Ammon's horn (tissue), 1 donor: ENCODE measurements at places on chromosomes 1 and 21.

- peak; percentile 40 for DNase-seq
These were observed 27.5 kb upstream of the MYSM1 start for GRCh38 chr1:58727364-58727763.

GRCh38 chr1:178328728-178329127 lies 168.0 kb downstream of the CLEC20A start:
- no peak for DNase-seq

DNA sequence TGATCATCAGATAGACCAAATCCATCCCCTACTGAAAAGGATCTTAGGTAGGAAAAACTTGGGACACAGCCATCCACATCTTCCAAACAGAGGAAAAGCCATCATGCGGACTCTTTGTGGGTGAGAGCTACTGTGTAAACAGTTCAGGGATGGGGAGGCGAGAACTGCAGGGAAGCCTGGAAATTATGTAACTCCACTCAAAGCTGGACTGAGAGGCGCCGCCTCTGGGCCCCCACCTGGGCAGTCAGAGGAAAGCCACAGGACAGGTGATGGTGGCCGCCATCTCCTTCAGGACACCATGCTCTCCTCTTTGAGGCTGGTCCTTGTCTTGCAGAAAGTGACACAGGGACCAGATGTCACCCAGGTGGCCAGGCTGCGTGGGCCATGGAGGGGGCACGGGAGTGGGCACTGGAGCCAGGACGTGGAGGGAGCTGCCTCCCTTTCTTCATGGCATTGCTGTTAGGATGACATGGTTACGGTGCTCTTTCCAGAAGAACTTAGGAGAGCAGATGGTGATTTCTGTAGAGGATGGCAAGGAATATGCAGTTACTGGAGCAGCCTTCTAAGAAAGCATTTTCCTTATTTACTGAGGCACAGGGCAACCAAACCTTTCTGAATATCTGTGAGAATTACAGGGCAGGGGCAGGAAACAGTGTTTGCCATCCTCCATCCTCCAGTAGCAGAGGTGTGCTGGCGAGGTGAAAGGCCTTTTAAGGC lies 32.0 kb upstream of the TDRD10 start:
- no peak for DNase-seq

- DNase-seq, result no peak
These were observed 42.0 kb downstream of the ELK4 start for GRCh38 chr1:205589618-205590456.
